ENCODE measurements at places on chromosomes 2 and 18.
A peak's percentile ranks its signal among the peaks of the same experiment; 100 is the strongest.

GRCh38 chr2:68190991-68191731 is 33.5 kb downstream of the PNO1 start:
- DNase-seq = no peak

DNA sequence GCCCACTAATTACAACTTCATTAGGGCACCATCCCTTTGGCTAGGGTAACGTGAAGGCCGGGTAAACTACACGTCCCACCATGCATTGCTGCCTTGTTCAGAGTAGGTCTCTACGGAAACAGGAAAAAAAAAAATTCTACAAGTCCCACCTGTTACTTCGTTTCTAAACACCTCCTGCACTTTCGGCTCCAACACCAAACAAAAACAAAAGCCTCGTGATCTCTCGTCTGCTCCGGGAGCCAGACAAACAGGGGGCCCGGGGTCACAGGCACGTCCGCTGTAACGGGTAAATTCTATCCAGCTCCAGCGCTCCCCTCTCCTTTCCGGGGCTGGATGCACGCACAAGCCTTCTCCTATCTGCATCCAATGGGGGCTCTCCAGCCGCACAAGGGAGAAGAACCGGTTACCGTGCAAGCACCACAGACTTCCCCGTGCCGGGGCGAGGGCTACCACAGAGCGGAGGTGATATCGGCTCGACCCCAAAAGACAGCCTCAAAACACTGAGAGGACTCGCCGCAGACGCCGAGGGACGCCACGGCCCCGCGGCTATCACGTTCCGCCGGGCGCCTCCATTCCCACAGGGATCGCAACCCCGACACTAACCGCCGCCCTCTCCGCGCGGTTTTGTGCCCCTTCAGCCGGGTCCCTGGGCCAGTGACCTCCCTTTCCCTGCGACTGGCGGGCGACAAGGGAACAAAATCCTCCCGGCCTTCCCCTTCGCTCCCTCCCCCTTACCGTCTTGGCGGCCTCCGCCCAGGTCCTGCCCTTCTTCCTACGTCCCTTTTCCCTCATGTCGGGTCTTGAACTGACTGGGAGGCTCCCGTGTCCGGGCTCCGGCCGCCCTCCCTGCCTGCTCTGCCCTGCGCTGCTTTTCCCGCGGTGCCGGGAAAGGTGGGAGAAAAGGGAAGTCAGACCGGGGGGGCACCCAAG is 591 bp downstream of the ASXL2 start:
- peak; percentile 17 for DNase-seq

DNA sequence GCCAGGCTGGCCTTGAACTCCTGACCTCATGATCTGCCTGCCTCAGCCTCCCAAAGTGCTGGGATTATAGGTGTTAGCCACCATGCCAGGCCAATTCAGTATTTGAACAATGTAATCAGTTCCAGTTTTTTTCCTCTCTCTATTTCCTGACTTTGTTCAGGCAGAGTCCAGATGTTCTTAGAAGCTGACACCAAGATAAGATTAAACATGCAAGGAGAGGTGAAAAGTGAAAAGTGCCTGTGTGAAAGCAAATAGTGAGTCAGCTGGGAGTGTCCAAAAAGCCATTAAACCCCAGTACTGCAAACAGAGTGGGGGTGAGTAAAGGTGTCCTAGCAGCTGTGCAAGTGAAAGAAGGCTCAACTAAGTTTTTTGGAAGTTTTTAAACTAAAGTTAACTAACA is 231.5 kb downstream of the PTH2R start:
- no peak for DNase-seq

DNA sequence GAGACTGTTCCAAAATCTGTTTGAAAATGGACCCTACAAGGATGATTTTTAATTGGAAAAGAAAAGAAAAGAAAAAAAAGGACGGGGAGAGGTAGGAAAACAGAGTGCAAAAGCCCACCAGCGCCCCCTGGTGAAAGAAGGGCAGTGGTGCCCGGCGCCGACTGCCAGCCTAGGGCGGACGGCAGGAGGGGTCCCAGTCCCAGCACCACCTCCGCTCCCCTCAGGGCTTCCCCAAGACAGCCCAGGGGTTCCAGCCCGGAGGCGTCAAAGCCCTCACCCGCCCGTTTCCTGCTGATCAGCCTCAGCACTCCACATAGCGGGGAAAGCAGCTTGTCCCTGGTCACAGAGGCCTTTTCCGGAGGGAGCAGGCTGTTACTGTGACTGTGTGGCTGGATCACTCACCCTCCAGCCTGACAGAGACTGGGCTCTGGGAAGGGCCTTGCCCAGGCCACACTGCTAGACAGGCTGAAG is 213.9 kb downstream of the TFCP2L1 start:
- no peak for DNase-seq

DNA sequence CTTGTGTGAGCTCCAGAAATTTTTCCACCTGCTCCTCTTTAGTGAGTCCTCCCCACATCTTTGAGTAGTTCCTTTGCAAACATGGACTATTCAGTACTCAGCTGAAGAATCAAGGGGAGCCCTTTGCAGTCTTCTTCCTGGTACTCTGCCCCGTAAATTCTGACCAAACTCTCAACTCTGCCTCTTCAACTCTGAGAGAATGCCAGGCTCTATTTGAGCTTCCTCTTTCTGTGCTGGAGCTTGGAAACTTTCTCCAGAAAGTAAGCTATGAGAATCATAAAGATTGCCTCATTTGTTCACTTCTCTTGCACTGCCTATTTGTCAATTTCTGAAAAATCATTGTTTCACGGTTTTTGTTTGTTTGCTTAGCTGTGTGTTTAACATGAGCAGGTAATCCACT is 7.4 kb upstream of the STAT4 start:
- no peak for DNase-seq

GRCh38 chr2:85867556-85868292 is 21.1 kb downstream of the ST3GAL5 start:
- no peak for DNase-seq

- no peak for DNase-seq
These were observed 513.8 kb downstream of the RNF144A start for GRCh38 chr2:7430869-7431641.

- no peak for DNase-seq
These were observed 52.5 kb upstream of the MCFD2 start for GRCh38 chr2:46967990-46968647.

- DNase-seq = no peak
These were observed 43.1 kb downstream of the BAZ2B start for GRCh38 chr2:159573294-159573693.

- DNase-seq = no peak
These were observed 15.7 kb upstream of the CDH7 start for GRCh38 chr18:65735155-65735554.

DNA sequence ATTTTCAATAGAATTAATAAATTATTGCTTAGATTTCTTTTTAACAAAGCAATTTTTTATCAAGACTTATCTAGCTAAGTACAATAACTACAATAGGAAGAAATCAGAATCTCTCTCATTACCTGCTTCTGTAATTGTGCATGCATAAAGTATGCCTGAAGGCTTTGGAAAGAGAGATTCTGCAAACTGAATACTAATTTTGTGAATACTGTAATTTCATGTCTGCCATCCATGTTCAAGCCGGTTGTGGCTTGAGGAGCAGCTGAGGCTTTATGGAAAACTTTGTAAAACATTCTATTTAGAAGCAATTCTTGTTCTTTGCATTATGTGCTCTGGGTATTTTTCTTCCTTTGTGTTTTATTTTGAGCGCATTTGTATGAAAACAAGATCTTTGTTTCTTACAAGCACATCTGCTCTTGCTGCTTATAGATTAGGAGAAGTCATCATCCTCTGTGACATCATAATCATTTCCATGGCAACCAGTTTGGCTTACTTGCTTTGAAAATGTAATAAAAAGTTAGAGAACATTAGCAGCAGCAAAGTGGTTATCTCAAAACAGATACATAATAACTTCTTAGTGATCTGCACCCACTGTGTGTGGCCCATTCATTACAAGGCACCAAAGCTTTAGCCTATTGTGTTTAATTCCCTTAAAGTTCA is 16.0 kb upstream of the IKZF2 start:
- no peak for DNase-seq

DNA sequence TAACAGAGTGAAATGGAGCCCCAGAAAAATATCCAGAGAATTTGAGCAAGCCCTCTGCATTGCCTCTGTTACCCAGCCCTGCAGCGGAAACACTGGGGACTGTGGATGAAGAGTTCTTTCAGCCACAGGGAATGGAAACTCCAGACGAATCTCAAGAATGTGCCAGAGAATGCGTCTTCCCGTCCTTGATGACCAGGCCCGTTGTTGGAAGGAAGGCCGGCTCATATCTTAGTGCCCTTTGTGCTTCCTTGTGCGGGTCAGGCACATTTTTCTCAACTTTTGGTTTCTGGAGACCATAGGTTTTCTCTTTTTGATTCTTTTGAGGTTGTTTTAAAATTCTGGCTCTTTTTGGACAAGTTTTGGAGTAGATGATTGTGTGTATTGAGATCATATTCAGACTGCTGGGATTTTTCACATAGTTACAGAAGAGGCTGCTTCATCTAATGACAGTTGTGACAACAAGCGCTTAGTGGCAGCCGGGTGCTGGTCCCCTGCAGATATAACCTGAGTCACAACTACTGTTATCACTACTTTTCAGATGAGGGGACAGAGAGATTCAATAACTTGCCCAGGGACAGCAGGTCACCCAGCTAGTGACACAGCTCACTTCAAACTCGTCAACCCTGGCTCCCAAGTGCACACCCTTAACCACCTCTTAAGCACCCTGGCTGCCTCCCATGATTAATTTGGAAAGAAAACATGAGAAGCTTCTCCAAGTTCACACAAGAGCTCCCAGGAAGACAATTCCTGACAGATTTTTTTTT is 15.7 kb downstream of the MAL start:
- DNase-seq = no peak

All from activated T-helper 1 cell treated with Interleukin-2 at 50 U/mL for 16 hours (primary cell).